Calu3 (cell line): ENCODE measurements at places on chromosomes 6 and 20. TPM values are rescaled to one million over a fixed set of nuclear protein-coding genes. Genes with fewer than 3 reads are reported as not detected.
A peak's percentile ranks its signal among the peaks of the same experiment; 100 is the strongest.

DNA sequence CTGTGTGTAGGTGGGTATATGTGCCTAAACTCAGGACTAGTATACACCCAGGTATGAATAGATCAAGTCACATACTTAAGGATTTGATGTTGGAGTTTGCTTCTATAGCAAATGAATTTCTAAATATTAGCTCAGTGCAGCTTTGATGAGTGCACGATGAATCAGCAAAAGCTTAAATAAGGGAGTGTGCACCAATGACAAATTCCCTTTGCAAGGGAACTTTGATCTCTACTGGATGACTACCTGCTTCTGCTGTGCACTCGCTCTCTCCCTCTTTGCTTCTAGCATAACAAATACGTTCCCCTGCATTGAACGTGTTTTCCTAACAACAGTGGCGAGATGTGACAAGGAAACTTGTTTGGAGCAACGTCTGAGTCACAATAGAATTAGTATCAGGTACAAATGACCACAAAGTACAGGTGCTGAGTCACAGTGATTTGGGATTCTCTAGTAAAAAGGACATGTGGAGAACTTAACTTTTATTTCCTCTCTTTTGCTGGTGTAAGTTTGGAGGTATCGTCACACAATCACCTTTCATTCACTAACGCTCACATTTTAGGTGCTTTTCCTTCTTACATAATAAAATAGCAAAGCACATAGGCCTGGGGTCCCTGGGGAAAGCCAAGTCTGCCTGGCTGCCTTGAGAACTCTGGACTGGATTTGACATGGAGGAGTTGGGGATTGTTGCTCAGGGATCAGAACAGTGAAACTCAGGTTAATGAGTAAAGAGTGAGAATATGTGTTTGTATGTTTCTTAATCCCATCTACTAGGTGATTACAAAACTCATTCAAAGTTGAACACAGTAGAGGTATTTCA lies 49.7 kb downstream of the KLHL31 start:
- peaks cover 29% of the 10 kb centered on the region for H3K36me3 ChIP-seq
- H3K4me3 ChIP-seq: peak overlapping the region; percentile 73
- peaks cover 65% of the 10 kb centered on the region for H3K4me1 ChIP-seq
- peak; percentile 71 for DNase-seq

- no peaks in the 10 kb centered on the region for H3K36me3 ChIP-seq
- DNase-seq: no peak
- H3K27ac ChIP-seq: no peak overlapping the region
- no peaks in the 10 kb centered on the region for H3K4me1 ChIP-seq
- H3K27me3 ChIP-seq: peaks cover 85% of the 10 kb centered on the region
These were observed 246.7 kb downstream of the SOD2 start for GRCh38 chr6:159446340-159446739.

HLA-DRA gene
- total RNA-seq: 173 and 283 TPM in 2 replicates

GRCh38 chr6:72037006-72037405 lies 150.7 kb downstream of the RIMS1 start:
- no peak overlapping the region for H3K4me3 ChIP-seq
- no peaks in the 10 kb centered on the region for H3K27me3 ChIP-seq
- no peaks in the 10 kb centered on the region for H3K36me3 ChIP-seq
- H3K4me1 ChIP-seq: peaks cover 33% of the 10 kb centered on the region

C6orf52 gene
- total RNA-seq: not detected in 2 replicates

GRCh38 chr6:142764311-142764710 lies 180.7 kb downstream of the HIVEP2 start:
- no peaks in the 10 kb centered on the region for H3K36me3 ChIP-seq
- H3K27me3 ChIP-seq: no peaks in the 10 kb centered on the region
- no peak overlapping the region for H3K27ac ChIP-seq
- H3K4me1 ChIP-seq: no peaks in the 10 kb centered on the region
- DNase-seq: no peak

- no peaks in the 10 kb centered on the region for H3K27me3 ChIP-seq
- H3K36me3 ChIP-seq: peaks cover 93% of the 10 kb centered on the region
- H3K4me3 ChIP-seq: peak overlapping the region; percentile 95
- H3K4me1 ChIP-seq: peaks cover 80% of the 10 kb centered on the region
These were observed 9.8 kb downstream of the SDC4 start for GRCh38 chr20:45338121-45339030.

- H3K4me3 ChIP-seq: no peak overlapping the region
- H3K27me3 ChIP-seq: peaks cover 30% of the 10 kb centered on the region
- DNase-seq: no peak
- no peaks in the 10 kb centered on the region for H3K36me3 ChIP-seq
- no peak overlapping the region for H3K27ac ChIP-seq
These were observed 26.2 kb upstream of the CMTR1 start for GRCh38 chr6:37406726-37407341.

DNA sequence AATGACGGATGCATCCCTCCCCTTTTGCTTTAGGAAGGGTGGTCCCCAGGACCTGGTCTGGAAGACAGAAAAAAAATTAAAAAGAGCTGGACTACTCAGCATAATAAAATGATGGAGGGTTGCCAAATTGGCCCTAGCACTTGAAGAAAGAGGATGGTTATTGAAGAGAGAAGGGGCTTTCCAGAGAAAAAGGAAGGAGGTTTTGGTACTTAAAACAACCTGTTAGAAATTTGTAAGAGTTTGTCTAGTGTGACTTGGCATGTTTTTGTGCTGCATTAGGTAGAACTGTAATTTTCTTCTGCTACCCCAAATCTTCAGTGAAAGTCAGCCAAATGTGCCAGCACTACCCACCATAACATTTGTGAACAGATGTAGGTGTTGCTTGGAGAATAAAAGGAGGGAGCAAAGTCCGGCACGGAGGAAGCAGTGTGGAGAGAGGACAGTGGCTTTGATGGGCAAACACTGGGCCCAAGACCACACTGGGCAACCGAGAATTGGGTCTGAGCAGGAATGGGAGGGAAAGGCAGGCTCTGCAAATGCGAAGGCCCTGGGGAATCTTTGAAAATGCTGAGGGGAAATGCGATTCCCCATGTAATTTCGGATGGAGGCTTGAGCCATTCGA lies 160.9 kb downstream of the QRSL1 start:
- peak overlapping the region; percentile 95 for H3K27ac ChIP-seq
- H3K4me1 ChIP-seq: peaks cover 85% of the 10 kb centered on the region
- H3K27me3 ChIP-seq: no peaks in the 10 kb centered on the region
- DNase-seq: no peak
- peak overlapping the region; percentile 37 for H3K4me3 ChIP-seq

C2 gene
- total RNA-seq: 5.0 and 6.3 TPM in 2 replicates

CDKAL1 gene
- 37.8 and 39.6 TPM in 2 replicates for total RNA-seq
